ENCODE measurements at places on chromosomes 2 and 18. TPM values are rescaled to one million over a fixed set of nuclear protein-coding genes. Genes with fewer than 3 reads are reported as not detected.

HOXD8 gene
- 0.16 TPM for total RNA-seq

SERPINB10 gene
- not detected for total RNA-seq

DNA sequence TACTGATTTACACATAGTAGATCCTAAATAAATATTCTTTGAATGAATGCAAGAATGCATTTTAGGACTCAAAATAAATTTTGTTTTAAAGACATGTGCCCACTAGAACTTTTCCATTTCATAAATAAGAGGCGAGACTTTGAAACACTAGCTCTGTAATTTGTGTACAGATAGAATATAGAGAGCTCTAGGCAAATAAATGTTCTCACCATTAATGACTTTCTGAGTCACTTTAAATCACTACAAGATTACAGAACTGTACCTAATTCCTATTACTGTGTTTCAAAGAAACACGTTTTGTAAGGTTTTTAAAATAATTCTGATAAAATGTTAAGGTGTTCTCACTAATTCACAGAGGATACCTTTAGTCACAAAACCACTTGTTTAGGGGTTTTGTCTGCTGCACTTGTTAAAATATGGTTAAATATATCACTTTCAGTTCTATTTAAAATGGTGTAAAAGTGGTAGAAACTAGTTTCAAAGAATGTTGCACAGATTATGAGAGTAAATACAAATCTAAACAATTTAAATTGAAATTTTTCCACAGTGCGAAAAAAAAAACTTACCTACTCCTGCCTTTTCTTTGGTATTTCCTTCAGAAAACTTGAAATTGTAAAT, 158.7 kb upstream of the ZC3H15 start:
- no peak for DNase-seq

- DNase-seq, result no peak
Measured at GRCh38 chr18:62157843-62158242, 29.0 kb downstream of the PIGN start.

DNA sequence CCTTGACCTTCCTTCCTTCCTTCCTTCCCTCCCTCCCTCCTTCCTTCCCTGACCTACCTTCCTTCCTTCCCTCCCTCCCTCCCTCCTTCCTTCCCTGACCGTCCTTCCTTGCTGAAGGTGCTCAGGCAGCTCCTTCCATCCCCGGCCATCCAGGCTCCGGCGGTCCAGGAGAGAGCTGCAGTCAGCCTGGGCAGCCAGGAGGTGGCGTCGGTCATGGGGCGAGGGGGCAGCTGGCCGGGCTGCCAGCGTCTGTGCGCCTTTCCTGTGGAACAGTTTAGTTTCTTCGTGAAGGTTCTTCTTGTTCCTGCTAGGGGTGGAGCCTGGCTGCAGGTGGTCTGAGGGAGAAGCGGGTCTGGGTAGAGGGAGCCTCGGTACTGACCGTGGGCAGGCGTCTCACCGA, 15.7 kb downstream of the GPR35 start:
- peak; percentile 56 for DNase-seq

DNA sequence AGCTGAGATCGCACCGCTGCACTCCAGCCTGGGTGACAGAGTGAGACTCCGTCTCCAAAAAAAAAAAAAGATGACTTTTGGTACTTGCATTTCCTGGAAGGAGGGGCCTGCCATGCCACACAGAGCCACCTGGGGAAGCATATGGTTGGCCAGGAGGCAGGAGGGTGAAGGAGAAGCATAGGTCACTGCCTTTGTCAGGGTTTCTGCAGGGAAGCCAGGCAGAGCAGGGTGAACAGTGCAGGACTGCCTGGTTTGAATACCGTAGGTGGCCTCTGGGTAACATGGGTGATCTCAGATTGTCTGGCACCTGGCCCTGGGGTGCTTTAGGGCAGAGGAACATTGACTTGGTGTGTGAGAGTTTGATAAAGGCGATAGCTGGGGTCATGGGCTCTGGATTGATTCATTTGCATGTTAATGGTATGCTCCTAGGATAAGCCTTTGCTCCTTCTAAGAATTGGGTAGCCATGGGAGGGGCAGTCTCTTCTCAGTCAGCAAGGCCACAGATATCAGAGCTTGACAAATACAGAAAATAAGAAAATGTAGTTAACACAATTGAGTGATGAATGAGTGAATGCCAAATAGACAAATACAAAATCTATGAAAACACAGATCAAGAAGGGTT, 124.0 kb upstream of the SEC11C start:
- no peak for DNase-seq

DNA sequence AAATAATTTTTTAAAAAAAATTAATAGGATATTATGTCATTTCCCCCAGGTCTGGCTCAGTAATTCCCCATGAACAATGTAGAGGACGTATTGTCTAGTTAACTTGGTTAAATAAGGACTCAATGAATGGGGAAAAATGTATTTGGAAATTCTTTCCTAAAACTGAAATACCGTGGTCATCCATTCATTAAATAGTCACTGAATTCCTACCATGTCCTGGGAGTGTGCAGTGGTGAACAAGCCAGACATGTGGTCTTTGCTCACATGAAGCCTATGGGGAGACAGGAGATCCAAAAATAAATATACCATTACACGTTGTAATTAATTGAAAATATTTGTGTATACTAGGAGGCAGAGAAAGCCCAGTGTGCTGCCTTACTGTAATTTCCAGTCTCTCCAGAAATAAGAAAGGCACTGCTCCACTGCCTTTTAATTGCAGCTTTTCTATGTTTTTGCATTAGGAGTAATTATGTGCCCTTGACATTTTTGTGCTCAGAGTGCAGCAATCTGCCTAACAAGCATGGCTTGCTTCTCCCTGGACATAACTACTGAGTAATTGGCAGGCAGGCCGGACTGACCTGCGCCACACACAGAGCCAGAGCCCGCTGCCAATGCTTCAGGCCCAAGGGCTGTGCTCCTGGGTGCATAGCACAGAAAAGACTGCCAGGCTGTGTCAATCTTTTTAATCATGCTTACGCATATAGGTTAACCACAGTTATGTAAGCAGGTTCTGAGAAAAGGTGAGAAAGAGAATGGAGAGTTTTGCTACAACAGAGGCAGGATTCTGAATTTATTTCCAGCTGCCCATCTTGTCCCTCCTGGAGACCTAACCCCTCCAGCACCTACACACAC, 22.2 kb upstream of the TTC39C start:
- peak; percentile 74 for DNase-seq

Measured in Right ventricle myocardium inferior (tissue), 1 donor.